ENCODE measurements at places on chromosomes 1 and 21.

DNA sequence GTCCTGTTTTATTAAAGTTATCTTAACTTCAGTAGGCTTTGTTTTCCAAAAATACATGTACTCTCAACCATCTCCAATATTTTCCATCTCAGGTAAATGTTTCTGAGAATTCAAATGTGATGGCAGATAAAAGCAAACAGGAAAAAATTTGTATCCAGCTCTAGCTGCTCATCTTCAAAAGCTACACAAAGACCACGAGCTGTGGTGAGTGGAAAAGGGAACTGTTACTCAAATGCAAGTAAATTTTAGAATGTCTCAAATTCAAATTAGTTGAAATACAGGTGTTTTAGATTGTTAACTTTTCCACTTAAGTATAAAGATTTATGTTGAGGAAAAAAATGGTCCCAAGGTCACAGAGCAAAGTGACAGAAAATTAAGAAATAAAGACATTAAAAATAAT, 216.0 kb downstream of the SLC45A1 start:
- DNase-seq = no peak

GRCh38 chr1:14442669-14443068, 155.8 kb upstream of the KAZN start:
- DNase-seq = no peak

- DNase-seq = no peak
Observed at GRCh38 chr1:29539971-29540370, 303.6 kb downstream of the PTPRU start.

- no peak for DNase-seq
Observed at GRCh38 chr1:52404975-52405338, 555 bp downstream of the PRPF38A start.

GRCh38 chr1:53274026-53274425, 35.7 kb upstream of the MAGOH start:
- DNase-seq = no peak

GRCh38 chr1:3153902-3154795, 85.1 kb downstream of the PRDM16 start:
- no peak for DNase-seq

DNA sequence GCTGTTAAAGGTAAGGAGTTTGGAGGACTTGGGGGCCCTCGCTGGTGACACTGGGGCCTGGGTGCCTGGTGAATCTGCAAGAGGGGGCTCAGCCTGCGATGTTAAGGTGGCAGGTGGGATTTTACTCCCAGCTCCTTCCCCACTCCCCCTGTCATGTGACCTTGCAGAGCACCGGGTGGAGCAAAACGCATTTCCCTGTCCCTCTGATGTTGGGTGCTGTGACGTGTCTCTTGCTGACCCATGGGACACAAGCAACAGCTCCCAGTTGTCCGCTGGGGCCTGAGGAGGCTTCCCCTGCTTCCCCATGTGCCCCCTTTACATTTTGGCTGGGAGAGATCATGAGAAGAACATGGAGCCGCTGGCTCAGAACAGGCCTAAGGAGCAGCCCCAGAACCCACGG, 319.0 kb downstream of the MATN1 start:
- no peak for DNase-seq

DNA sequence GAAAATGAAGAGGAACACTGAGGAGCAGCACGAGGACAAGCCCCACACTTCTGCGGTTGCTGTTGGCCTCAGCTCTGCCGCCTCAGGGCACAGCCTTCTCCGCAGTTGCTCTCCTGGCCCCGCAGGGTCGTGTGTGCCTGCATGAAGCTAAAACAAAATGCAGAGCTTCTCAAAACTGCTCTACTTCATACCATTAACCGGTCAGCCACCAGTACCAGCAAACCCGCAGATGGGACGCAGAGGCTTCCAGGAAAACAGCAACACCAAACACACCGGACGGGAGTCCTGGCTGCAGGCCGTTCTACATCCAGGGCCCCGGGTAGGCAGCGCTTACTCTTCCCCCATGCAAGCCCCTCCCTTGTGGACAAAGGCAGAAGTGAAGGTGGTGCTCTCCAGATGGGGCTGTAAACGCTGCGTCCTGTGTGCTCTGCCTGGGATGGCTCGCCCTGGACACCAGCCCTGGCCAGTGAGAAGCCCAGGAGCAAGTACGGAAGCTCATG, 7.1 kb upstream of the C1orf159 start:
- no peak for DNase-seq

DNA sequence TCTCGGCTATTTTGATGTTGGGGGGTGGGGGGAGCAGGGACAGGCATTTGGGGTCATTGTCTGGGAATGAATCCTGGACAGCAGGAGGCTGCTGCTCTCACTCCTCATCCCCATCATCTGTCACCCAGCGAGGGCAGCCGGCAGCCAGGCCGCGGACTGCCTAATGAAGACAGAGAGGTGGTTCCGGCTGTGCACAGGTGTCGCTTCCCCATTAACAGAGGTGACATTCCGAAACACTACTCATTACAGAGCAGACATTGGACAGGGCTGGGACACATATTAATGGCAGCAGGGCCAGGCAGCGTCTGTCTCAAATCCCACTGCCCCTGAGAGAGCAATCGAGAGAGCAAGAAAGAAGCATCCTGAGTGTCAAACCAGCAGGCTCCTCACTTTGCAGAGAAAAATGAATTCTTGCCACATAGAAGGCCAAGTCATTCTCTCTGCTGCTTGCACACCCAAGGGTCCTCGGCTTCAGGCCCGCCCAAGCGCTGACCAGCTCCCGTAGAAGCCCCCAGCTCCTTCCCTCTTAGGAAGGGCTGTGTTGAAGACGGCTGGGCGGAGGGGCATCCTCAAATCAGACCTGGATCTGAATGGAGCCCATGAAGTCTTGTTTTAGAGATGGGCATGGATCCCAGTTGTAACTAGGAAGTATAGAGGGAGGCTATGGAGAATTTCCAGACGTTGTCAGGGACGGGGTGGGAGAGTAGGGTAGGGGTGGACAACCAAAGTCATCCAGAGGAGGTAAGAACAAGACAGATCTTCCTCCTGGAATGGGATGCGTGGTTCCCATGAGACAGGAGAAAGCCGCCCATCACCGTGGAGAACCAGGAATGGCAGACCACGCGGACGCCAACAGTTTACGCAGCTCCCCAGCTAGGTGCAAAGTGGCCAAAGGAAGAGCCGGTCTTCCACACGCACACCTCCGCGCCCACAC, 8.2 kb upstream of the LEMD1 start:
- DNase-seq = no peak

- no peak for DNase-seq
Observed at GRCh38 chr1:187038784-187039183, 210.0 kb downstream of the PLA2G4A start.

DNA sequence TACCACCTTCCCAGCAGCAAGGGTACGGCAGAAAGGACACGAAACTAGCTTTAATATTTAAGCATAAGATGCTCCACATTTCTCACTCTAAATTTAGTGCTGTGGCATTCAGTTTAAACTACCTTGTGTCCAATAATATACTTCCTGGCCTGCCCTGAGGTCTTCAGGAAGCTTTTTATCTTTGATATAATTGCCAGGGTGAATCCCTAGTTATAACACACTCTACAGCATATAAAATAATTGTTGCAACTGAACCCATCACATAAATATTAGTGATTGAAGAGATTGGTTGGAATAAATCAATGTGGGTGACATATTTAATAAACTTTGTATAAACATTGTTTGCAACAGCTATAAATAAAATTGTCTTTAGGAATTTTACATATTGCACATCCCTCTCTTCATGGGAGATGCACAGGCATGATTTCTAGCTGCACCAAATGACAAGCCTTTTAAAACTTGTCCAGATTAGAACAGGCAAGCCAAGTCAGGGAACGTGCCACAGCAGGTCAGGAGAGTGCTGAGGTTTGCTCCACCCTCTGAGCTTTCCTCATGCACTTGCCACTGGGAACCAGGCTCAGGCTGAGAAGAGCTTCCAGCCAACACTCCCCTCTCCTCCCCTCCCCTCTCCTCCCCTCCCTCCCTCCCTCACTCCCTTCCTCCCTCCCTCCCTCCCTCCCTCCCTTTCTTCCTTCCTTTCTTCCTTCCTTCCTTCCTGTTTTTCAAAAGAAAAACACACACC, 623.2 kb upstream of the PKN2 start:
- DNase-seq = no peak

GRCh38 chr1:51734896-51735745, 118.2 kb downstream of the OSBPL9 start:
- DNase-seq = no peak

DNA sequence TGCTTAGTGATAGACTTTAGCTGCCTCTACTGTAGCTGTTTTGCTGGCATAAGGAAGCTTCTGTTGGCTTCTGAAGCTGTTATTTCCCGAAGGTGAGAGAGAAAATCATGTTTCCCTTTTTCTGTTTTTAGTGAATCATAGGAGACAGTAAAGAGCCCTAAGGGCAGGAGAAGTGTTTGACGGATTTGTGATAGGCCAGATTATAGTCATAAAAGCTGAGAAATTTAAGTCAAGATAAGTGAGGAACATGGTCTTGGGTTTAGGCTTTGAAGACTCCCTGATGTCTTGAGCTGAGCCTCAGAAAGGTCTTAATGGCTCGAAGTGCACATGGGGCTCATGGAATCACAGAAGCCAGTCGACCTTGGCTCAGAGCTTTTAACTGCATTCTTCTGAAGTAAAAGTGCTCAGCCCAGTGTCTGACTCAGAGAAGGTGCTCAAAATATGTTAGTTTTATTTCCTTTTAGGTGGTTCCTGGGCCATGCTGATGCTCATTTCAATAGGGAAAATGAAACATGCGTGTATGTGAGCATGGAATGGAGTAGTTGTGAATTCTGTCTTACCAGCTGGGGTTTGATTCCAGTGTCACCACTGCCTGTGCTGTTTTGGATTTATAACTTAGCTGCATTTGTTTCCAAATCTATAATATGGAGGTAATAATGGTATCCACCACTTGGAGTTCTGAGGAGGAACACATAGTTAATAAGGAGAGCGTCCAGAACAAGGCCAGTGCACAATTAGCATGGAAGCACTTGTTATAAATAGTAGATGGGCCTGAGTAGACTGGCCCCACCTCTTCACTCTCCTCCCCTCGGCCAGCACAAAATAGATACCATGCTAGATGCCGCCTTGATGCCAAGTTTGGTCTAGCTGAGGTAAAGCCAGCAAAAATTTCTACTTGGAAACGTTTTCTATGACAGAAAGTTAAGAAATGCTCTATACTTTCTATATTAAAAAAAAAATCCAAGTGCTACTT, 99.2 kb downstream of the C1orf21 start:
- no peak for DNase-seq

DNA sequence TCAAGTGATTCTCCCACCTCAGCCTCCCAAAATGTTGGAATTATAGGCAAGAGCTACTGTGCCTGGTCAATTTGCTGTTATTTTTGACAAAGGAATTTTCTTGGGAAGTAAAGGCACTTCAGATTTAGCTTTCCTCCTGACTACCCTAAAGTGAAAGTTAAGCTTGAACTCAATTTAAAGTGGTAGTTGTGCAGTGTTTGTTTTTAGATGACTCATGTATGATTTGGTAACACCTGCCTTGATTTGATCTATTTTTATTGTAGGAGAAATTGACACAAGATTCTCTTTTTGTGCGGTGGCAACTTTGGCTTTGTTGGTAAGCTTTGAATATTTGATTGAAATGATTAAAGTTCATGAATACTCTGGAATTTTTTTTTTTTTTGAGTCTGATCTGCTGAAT, 5.0 kb downstream of the RABGGTB start:
- no peak for DNase-seq

GRCh38 chr1:229479660-229480399, 28.3 kb downstream of the NUP133 start:
- no peak for DNase-seq

GRCh38 chr1:59143133-59143487, 153.8 kb upstream of the FGGY start:
- DNase-seq = no peak

DNA sequence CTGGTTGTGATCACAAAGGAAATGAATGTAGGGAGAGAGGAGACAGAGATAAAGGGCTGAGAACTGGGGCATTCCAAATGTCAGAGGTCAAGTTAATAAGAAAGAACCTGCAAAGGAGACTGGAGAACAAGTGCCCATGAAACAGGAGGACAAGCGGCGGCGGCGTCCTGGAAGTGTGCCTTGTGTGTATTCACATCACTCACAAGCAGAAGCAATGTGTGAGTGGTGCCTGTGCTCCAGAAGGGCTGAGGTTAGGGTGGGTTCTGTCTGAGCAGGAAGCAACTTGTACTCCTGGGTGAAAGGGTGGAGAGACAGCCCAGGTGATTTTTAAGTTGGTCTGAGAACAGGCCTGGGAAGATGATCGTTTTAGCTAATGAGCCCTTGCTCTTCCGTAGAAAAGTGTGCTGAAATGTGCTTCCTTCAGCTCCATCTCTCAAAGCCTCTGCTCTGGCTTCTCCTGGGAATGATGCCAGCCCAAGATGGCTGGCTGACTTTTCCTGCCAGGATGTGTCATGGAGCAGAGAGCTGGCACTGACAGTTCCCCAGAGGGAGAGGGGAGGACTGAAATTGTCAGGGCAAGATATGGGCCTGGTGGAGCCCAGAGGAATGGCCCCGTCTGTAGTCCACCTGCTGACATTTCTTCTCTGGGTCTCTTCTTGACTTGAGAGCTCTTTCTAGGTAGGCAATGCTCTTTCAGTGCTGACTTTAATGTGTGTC, 25.1 kb upstream of the PLEKHA6 start:
- no peak for DNase-seq

DNA sequence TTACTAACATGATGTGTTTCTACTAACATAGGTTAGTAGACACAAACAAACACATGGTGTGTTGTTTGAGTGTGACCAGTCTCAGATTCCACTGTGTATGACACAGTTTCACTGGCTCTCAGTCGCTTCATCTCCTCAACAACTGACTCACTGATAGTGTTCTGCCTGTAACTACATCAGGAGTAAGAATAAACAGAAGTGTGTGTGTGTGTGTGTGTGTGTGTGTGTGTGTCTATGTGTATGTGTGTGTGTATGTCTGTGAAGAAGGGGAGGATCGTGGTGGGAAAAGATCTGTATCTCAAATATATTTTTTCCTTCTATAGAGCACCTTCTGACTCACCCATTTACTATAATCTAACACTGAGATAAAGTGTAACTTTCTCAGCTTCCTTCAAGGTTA, 391.0 kb downstream of the PTPRC start:
- no peak for DNase-seq

- DNase-seq = no peak
Observed at GRCh38 chr1:30101487-30102227, 621.7 kb downstream of the MATN1 start.

GRCh38 chr1:184649451-184649888, 105.2 kb downstream of the EDEM3 start:
- DNase-seq = no peak

All from stimulated activated CD8-positive, alpha-beta memory T cell treated with anti-CD3 and anti-CD28 coated beads, Interleukin-7, amount 100 ng/mL, for 1 hour (primary cell).